Liver (tissue), 10 donors: ENCODE measurements at places on chromosomes 12 and 14.

DNA sequence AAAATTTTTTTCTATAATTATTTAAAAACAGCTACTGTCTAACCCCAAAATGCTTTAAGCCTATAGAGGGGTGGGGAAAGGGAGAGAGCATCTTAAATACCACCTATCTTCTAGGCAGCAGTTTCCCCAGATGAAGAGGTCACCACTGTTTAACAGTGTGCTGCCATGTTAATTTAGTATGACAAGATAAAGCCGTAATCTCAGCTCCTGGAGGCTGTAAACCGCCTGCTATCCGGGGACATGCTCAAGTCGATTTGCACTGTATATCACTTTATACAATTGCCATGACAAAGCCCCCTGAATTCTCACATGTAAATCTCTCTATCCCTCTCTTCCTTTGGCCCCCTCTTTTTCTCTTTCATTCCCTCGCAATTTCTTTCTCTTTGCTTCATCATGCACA lies 68.5 kb downstream of the SOX5 start:
- DNase-seq: no peak

- DNase-seq: no peak
Measured at GRCh38 chr14:103692159-103692558, 23.1 kb downstream of the XRCC3 start.

DNA sequence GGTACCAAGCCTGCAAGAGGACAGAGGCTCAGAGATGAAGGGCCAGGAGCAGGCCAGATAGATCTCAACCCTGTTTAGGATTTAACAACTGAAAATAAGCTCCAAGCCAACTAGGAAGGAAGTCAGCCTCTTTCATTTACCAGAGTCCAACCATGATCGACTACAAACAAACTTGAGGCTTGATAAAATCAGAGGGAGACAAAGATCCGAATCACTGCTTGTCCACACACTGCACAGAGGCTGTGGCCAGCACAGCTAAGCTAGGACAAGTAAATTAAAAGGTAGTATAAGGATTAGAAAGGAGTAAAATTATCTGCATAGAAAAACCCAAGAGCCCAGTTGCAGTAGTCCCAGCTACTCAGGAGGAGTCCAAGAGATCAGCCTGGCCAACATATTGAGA lies 40.3 kb downstream of the FAM222A start:
- no peak for DNase-seq

DNA sequence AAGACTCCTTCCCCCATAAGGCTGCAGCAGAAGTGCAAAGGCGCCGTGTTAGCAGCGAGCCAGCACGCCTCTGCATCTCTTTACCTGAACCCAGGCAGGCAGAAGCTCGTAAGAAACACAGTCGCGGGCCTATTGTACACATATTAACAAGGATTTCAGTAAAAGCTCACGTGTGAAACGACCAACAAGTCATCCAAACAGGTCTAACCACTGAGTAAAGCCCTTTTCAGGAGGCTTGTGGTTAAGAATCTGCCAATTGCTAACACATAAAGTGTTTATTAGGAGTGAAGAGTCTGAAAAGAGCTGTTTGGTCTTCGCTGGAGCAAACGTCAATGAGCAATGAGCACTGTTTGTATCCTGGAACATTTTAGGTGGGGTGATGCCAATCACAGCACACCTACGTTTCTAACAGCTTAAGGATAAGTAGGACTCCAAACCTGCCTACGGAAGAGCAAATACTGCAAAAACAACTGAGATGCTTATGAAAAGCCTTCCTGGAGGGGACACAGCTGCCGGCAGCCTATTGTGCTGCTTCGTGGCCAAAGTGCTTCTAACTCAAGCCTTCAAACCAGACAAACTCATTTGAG lies 43.1 kb downstream of the PRKAB1 start:
- DNase-seq: no peak

DNA sequence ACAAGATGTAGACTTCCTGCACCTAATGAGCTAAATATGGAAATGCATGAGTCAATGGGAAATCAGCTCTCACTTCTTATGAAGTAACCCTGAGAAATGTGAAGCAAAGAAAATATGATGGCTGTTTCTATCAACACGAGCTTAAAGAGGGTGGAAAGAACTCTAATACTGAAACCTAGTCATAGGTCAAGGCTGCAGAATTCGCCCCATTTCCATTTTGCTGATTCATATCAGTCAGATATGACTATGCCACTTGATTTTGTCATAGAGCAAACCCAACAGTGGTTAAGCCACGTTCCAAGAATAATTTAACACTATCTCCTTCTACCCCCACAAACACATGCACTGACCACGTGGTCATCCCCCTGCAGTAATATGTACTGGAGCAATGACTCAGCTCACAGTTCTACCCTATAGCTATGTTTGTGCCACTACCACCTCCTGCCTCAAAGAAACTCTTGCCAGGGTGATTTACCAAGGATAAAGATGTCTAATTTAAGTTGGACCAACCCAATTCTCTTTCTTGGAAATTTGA lies 157.5 kb downstream of the TMTC3 start:
- DNase-seq: no peak

- no peak for DNase-seq
Measured at GRCh38 chr12:18139989-18140596, 50.1 kb upstream of the RERGL start.

- DNase-seq: no peak
Measured at GRCh38 chr14:73325630-73326299, 88.5 kb downstream of the PAPLN start.

DNA sequence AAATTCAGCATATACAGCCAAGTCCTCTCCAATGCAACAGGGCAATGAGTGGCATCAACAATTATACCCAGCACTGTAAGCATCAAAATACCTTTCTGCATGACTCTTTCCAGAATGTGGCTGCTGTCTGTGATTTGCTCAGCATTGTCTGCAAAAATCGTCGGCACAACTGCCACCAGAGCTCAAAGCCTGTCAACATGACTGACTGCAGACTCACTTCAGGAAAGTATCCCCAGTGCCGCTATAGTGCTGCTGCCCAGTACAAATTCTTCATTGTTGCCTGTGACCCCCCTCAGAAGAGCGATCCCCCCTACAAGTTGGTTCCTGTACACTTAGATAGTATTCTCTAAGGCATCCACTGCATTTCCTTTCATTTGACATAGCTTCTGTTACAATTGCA lies 735 bp downstream of the RNASE6 start:
- no peak for DNase-seq

- DNase-seq: peak; percentile 96
Measured at GRCh38 chr14:20461225-20462141, at the start of gene PIP4P1. Gene PIP4P1, minus strand, starts transcription at chr14:20461434. Its CDS starts 109 bp downstream, at chr14:20461325.

DNA sequence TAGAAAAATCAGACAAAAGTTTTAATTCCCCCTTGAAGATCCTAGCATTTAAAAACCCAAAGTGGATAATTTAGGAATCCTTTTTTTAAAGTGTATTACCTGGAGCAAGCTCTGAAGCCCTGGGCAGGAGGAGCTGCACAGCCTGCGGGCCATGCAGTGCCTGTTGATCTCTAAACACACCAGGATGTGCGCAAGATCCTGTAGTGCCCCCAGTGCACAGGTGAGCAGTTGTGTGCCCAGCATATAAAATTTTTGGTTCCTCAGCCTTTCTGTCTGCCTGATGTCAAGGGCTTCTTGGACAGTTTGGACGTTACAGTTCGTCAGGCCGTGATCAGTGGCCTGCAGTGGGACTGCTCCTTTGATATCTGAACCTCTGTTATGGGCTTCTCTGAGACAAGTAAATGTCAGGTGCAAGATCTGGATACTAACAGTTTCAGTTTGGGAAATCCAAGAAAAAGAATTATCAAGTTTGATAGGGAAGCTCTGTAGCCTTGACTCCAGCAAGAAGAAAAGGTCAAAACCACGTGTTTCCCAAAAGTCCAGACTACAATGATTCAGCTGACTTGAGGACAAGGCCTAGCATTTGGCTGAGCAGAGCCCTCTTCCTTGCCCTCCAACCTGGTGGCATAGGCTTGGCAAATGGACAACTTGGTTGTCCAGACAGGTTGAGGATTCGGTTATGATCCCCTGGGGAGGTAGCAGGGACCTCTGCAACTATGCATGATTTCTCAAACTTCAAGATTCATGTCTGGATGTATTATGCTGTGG lies 1.0 kb downstream of the ATXN7L3B start:
- peak; percentile 43 for DNase-seq

- DNase-seq: no peak
Measured at GRCh38 chr14:36508418-36509068, 11.5 kb downstream of the NKX2-1 start.

GRCh38 chr14:94779713-94780112 lies 9.8 kb upstream of the GSC start:
- DNase-seq: no peak

DNA sequence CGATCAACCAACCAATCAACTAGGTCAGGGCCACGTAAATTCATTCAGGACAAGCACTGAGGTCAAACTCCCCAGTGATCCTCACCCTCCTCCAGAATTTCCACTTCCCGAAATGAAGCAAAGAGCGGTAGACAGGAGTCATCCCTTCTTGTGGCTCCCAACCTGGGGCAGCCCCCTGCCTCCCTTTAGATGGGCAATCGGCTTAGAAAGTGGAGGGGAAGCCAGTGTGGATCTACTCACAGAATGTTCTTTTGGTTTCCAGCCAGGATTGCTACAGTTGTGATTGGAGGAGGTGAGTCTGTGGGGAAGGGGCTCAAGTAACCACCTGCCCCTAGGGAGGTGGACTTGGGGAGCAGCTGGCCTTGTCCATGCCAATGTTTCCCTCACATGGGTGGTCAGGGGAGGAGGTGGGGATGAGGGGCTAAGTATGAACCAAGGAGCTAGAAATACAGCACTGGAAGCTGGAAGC lies 4.1 kb downstream of the IFI27 start:
- DNase-seq: no peak

DNA sequence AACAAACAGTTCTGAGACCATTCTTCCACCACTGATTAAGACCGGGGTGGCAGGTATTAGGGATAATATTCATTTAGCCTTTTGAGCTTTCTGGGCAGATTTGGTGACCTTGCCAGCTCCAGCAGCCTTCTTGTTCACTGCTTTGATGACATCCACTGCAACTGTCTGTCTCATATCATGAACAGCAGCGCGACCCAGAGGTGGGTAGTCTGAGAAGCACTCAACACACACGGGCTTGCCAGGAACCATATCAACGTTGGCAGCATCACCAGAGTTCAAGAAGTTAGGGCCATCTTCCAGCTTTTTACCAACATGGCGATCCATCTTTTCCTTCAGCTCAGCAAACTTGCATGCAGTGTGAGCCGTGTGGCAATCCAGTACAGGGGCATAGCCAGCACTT lies 16.9 kb downstream of the AEBP2 start:
- no peak for DNase-seq

GRCh38 chr14:104689881-104690711 lies 678 bp downstream of the INF2 start:
- DNase-seq: no peak

DNA sequence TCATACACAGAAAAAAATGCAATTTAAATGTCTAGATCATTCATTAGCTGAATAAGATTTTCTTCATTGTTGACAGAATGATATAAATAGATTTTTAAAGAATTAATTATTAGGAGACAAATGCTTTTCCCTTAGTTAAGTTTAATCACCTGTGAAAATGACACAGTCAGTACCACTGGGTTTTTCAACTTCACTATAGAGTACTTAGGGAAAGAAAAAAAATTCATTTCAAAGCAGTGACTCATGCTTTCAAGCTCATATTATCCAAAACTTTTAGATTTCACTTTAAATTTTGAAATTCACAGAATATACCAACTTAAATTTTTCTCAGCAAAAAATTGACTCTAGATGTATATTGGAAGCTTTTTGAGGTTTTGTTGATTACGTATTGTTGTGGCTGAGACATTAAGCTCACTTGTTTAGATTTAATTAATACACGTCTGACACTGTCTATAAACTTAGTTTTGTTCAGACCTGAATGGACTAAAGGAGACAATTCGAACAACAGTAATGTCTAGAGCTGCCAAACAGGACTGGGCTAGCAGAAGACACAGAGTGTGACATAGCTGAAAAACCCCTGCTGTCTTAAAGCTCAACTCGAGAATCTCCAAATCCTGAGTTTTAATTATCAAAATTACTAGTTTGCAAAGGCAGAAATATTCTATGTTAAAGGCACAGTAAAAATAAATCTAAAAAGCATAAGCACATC lies 1.6 kb downstream of the MGAT4C start:
- DNase-seq: no peak

DNA sequence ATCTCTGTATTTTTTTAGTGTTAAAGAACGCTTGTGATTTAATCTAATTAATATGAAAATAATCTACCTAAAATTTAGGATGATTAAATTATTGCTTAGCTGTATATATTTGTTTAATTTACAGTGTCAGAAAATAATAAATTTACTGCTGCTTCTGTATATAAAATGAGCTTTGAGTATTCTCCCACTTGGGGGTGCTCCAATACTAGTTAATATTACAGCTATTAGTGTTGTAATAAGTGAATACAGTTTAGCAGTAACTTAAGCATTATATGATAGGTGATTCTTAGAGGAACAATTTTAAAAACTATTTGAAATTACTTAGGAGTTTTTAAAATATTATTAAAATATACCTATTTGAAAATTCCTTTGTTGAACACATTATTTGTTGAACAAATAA lies 62.2 kb downstream of the PAPOLA start:
- no peak for DNase-seq

- DNase-seq: no peak
Measured at GRCh38 chr12:29726741-29727348, 56.9 kb downstream of the TMTC1 start.

- DNase-seq: no peak
Measured at GRCh38 chr12:21248679-21249078, 86.0 kb downstream of the SLCO1A2 start.

DNA sequence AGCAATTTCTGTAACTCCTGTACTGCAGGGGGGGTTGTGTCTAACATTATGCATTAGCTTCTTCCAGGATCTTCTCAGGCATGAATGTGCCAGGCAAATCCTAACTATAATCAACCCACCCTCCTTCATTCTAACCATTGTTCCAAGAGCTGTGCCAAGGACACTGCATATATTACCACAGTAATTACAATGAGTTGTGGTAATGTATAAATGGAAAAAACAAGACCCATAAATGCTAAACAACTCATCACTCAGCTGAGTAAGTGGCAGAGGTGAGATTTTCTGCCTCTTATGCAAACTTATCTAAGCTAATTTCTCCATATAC lies 80.6 kb downstream of the PRKD1 start:
- DNase-seq: no peak

GRCh38 chr14:33061667-33062325 lies 123.1 kb downstream of the NPAS3 start:
- no peak for DNase-seq

GRCh38 chr14:47186486-47186885 lies 488.9 kb downstream of the MDGA2 start:
- no peak for DNase-seq

DNA sequence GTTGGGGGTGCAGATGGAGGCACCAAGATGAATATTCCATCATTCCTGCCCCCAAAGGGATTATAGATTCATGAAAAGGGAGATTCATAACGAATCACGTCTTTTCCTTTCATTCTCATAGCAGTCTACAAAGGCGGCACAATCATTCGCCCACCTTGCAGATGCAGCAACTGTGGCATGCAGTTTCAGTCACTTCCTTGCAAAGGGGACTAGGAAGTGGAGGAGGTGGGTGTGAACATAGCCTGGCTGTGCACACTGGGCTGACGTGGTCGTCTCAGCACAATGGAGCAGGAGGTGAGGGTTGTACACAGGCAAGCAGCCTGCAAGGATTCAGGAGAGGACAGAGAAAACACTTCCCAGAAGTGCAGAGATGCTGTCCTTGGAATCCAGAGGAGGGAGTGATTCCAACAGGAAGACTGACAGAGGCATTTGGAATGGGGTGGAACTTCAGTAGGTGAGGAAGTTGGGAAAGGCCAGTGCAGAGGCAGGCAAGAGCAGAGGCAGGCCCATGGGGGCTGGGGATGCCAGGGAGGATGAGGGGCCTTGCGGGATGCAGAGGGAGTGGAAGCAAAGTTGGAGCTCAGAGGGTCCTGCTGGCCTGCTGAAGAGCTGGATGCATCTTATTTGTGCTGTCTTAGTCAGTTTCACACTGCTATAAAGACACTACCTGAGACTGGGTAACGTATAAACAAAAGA lies 21.9 kb upstream of the PPP2R5C start:
- no peak for DNase-seq
